Daoy (cell line): ENCODE measurements at places on chromosomes 7 and 10. TPM values are rescaled to one million over a fixed set of nuclear protein-coding genes. Genes with fewer than 3 reads are reported as not detected.

The COMMD3 gene
- total RNA-seq = 33.4 and 47.7 TPM in 2 replicates

The COX15 gene
- 32.7 and 39.0 TPM in 2 replicates for total RNA-seq

- no peak for DNase-seq
Observed at GRCh38 chr7:136139417-136139816, 162.3 kb upstream of the MTPN start.

DNA sequence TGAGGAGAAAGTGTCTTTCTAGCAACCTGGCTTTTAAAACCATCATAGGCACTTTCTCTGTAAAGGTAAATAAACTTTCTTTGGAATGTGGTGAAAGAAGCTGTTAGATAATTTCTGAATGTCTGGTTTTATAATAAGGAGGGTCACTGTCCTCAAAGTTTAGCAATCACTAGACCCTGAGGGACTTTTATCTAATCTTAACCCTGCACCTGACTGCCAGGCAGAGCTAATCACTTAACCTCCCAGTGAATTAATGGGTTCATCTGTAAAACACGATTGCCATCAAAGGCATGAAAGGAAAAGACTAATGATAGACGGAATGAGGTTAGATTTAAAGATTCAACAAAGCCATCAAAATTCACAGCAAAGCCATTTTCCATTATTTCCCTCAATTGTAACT, 553.8 kb downstream of the GRM8 start:
- no peak for DNase-seq

DNA sequence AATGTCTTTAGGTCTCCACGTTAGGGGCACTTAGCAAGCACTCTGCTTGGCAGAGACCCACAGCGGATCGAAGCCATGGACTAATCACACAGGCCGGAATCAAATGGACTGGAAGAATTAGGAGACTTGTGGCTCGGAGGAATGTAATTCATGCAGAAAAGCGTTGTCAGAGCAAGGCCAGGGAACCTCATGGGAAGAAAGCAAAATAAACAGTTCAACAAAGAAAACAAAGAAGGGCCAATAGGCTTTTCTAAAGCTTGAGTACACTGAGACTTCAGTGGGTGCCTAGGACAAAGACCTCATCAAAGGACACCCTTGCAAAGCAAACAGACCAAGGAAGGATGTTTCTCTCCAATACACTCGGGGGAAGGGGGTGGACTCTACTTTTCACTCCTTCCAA, 171.1 kb downstream of the GLI3 start:
- DNase-seq = peak; percentile 63

DNA sequence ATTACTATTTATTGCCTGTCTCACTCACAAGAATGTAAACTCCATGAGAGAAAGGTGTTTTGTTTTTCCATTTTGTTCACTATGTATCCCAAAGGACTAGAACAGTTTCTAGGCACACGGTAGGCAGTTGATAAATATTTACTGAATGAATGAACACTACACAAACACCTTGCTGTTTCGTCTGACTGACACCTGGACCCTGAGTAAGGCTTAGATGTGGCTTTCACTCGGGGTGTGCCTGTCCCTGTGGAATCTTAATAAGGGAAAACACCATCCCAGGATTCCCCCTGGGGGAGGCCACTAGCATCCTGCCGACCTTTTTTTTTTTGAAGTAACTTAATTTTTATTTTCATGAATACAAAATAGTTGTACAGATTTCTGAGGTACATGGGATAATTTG, 66.6 kb upstream of the STEAP1B start:
- peak; percentile 60 for DNase-seq

GRCh38 chr10:119191881-119192280, 13.3 kb upstream of the PRDX3 start:
- DNase-seq = peak; percentile 69

DNA sequence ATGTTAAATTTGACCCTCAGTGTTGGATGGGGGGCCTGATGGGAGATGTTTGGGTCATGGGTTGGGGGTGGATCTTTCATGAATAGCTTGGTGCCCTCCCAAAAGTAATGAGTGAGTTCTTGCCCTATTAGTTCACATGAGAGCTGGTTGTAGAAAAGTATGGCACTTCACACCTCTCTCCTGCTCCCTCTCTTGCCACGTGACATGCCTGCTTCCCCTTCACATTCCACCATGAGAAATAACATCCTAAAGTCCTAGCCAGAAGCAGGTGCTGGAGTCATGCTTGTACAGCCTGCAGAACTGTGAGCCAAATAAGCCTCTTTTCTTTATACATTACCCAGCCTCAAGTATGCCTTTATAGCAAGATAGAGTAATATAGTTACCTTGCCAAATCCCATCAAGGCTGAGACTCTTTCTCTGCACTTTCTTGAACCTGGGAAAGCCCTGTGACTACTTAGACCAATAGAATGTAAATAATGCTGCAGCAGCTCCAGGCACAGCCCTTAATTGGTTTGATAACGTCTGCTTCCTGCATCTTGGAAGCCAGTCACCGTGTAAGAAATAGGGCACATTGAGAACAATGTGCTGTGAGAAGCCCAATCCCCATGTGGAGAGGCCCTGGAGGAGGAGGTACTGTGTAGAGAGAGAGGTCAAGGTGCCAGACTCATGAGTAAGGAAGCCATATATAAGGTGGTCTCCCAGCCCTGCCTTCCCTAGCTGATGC, 88.0 kb upstream of the NAMPT start:
- DNase-seq = no peak
